Activated T-cell treated with anti-CD3 and anti-CD28 coated beads for 48 hours (primary cell): ENCODE measurements at places on chromosomes 6 and 20.
A peak's percentile ranks its signal among the peaks of the same experiment; 100 is the strongest.

- DNase-seq = no peak
Observed at GRCh38 chr6:68045193-68045592, 589.9 kb upstream of the ADGRB3 start.

GRCh38 chr20:24773751-24774201 is 175.3 kb upstream of the CST7 start:
- no peak for DNase-seq

GRCh38 chr20:7161690-7162089 is 394.2 kb downstream of the BMP2 start:
- no peak for DNase-seq

- DNase-seq = no peak
Observed at GRCh38 chr6:96786336-96786735, 50.9 kb downstream of the GPR63 start.

- DNase-seq = no peak
Observed at GRCh38 chr6:69846770-69847491, 19.4 kb upstream of the COL19A1 start.

- no peak for DNase-seq
Observed at GRCh38 chr6:85637579-85637978, 5.1 kb downstream of the SYNCRIP start.

GRCh38 chr20:56400001-56400640 is 7.7 kb downstream of the CSTF1 start:
- no peak for DNase-seq

- no peak for DNase-seq
Observed at GRCh38 chr6:1403851-1404712, 14.7 kb downstream of the FOXF2 start.

GRCh38 chr20:53879048-53879684 is 191.2 kb downstream of the BCAS1 start:
- DNase-seq = no peak

DNA sequence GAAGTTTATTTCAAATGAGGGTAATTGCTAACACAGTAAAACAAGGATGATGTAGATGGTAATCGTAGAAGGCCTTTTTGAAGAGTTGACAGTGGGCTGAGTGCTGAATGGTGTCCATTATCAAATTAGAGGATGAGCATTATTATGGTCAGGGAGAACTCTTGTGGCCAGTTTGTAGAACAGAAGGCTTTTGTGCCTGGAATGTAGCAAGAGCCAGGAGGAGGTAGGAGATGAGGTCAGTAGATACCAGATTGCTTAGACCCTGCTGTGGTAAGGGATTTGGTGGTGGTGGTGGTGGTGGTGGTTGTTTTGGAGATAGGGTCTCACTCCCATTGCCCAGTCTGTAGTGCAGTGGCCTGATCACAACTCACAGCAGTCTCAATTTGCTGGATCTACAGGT is 6.2 kb downstream of the CSE1L start:
- no peak for DNase-seq

GRCh38 chr6:123589317-123589716 is 47.4 kb downstream of the TRDN start:
- no peak for DNase-seq

DNA sequence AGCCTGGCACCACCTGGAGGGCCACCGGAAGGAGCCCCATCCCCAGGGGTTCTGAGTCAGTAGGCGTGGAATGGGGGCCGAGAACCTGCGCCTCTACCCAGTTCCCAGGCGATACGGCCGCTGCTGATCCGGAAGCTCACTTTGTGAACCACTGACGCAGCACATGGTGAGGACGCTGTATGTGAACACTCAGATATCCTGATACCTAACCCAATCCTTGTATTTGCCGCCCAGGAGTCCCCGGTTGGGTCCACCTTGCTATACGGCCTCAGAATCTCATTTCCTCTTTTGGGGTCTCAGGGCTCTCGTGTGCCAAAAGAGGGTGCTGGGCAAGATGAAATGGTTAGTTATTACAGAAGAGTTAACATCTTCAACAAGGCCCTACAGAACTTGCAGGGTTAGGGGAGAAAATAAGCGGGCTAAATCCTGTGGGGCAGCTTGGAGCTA is 604 bp upstream of the RAB5IF start:
- DNase-seq = peak; percentile 40

- DNase-seq = no peak
Observed at GRCh38 chr6:75735491-75736186, 13.4 kb upstream of the MYO6 start.

DNA sequence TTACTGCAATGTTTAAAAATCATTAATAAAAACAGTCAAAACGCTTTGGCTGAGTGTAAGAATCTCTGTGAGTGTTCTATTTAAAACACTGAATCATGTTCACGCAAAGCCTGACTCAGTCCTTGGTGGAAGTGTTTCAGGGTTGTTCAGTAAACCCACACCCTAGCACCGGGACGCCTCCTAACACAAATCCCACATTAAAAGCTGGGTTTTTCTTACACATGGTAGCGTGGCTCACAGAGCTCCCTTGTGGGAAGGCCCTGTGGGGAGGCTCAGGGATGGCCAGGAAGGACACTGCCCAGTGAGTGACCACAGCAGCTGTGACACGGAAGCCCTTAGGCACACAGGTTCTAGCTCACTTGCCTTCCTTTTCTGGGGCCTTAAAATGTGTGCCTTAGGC is 80.2 kb downstream of the GMPR start:
- peak; percentile 18 for DNase-seq

GRCh38 chr6:56684342-56685101 is 41.8 kb upstream of the DST start:
- DNase-seq = no peak

DNA sequence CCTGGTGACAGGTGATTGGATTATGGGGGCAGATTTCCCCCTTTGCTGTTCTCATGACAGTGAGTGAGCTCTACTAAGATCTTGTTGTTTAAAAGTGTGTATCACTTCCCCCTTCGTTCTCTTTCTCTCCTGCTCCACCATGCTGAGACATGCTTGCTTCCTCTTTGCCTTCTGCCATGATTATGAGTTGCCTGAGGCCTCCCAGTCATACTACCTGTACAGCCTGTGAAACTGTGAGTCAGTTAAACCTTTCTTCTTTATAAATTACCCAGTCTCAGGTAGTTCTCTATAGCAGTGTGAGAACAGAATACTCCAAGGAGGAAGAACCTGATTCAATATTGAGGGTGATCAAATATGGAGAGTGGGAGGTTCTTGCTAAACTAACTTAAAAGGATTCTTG is 724.9 kb downstream of the DOK5 start:
- no peak for DNase-seq

GRCh38 chr6:35786810-35787209 is 6.0 kb downstream of the CLPSL1 start:
- no peak for DNase-seq

DNA sequence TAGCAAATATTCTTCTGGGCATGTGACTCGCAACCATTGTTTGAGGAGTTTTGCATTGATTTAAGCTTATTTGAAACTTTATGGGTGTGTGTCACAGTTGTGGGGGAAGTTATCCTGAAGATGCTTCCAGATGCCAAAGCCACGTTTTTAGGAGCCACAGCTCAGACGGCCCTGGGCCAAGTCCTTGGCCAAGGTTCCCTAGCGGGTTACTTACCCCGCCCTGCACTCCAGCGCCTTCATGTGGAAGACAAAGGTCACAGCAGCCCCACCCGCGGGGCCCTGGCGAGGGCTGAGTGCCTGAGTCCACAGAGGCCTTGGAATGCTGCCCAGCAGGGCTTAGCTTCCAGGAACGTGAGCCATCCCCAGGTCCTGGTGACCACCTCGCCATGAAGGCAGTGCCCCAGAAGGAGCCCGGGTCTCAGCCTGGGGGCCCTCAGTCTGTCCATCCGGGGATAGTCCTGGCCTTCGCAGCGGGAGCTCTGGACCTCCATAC is 308.3 kb downstream of the CDH4 start:
- DNase-seq = no peak

DNA sequence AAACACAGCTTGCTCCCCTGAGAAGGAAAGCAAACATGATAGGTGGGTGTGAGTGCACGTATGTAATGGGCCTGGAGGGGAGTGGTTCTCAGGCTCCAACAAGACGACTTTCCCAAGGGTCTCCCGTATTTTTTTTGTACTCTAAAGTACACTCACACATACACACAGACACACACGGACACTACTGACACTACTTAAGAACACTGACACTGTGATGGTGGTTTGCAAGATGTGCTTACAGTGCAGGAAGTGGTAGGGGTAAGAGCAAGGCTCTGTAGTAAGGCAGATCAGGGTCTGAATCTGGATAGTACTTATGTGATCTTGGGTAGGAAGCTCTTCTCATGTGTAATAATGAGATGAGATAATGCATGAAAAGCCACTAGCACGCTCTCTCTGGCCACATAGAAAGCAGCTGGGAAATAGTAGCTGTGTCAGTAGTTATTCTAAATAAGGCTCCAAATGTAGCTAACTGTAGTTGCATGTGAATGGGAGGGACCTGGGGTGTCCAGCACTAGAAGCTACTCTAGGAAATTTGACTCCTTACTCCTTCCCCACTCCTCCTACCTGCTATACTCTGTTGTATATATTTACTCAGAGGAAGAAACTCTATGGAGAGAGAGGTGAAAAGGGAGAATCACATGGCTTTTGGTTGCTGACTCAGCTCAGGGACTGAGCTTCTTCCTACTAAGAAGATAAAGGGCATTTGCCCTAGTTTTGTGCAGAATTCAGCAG is 8.4 kb upstream of the ZBTB24 start:
- no peak for DNase-seq

- DNase-seq = no peak
Observed at GRCh38 chr6:23036406-23036983, 467.1 kb downstream of the HDGFL1 start.

DNA sequence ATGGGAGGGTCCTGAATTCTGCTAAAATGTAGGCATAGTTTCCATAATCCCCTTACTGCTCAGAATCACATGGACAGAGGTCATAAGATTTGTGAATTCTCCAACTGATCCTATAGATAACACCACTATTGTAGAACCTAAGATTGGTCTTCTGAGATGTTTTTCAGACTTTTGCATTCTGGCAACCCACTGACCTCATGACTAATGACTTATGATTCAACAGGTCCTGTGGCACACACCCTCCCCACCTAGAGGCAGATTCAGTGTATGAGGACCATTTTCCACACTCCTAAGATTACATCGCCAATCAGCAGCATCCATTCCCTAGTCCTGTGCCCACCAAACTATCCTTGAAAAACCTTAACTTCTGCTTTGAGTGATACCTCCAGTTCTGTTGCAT is 207.2 kb downstream of the BTBD9 start:
- no peak for DNase-seq

GRCh38 chr6:62998022-62998421 is 213.2 kb upstream of the FKBP1C start:
- DNase-seq = no peak

DNA sequence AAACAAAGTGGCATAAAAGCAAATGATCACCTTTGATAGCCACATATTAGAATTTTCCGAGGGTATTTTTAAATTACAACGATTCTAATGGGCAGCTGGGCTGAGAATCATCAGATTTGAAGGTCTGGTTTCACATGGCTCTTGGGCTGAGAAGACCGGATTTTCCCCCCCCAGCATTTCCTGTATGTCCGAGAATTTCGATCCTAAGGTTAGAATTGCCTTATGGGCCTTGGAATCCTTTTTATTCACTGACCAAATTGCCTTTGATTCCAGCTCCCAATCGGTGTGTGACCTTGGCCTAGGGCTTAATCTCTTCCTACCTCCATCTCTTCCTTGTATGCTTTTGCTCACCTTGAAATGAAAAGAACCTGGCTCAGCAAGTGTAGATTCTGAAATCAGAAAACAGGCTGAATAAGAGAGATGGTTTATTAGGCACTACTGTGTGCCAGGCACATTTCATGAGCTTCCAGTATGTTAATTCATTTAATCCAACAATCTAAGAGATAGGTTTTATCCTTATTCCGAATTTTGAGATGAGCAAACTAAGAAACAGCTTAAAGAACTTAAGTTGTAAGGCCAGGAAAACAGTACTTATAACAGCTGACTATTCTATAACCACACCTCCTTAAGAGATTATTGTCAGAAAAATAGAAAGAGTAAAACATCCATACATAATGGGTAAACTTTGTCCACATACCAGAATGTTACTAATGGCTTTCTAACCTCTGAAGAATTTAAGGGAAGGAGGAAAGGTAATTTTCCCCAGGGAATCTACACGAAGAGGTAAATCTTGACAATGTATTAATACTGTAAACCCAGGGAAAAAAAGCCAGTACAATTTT is 39.4 kb downstream of the HFE start:
- no peak for DNase-seq

DNA sequence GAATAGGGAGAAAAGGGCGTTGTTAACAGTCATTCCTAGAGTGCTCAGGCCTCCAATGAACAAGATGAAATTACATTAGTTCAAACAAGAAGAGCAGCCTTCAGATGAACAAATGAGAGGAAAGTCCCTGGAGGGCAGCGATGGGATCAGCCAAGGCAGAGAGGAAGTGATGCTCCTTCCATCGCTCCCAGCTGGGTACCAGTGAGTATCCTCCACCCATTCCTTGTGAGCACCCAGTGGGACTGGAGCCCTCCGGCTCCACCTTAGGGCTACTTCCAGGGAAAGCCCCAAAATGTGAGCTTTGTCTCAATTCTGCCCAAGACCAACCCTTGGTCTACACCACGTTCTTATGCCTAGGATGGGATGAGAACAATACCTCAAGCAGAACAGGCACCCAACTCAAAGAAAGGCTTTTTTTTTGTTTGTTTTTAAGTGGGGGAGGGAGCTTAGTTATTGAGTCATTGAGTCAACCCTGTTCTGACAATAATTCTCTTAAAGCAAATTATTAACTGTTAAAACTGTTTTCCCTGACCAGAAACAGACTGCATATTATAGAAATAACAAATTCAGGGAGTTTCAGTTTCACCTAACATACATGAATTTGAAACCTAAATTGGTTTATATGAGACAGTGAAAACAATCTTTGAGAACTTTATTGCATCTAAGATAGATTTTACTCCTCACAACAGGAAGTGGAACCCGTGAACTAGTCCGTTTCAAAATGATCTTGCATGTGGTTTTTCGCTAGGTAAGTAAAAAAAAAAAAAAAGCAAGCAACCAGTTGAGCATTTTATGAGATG is 106.9 kb downstream of the IPCEF1 start:
- no peak for DNase-seq

DNA sequence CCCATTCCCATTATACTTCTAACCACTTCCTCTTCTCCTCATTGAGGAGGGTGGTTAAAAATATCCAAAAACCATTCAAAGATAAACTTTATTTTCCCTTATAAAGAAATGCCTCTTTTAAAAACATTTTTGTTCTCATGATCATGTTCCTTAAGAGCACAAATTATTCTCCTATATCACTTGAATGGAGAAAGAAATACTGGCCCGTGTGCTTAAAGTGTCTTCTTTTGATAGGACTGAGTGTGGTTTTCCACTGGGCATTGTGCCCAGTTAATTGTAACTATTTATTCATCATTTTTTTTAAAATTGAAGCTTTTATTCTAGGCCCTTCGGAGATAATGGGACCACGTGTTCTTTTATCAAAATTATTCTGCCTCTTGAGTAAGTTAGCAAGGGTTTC is 871.5 kb downstream of the QKI start:
- DNase-seq = no peak

DNA sequence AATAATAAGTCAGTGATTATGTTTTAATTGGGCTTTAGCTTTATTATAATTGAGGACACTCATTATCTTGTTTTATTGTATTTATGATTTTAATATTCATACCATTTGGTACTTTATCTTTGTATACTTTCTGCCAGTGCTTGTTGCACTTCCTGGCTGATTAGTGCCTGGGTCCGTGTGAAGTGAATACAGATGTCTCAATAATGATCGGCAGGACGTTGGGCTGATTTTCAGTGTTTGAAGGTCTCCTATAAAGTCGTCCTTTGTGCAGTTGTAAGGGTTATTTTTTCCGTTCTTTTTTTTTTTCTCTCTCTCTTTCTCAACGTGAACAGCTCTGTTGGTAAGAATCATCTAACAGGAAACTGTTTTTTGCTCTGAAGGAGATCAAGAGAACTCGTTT is 450.0 kb upstream of the POU3F2 start:
- DNase-seq = no peak

GRCh38 chr6:166719019-166719418 is 92.0 kb upstream of the RPS6KA2 start:
- DNase-seq = no peak
